A673 (cell line): ENCODE measurements at places on chromosomes 5 and 9.

- no peak for DNase-seq
Measured at GRCh38 chr5:78002690-78003089, 226.6 kb upstream of the TBCA start.

DNA sequence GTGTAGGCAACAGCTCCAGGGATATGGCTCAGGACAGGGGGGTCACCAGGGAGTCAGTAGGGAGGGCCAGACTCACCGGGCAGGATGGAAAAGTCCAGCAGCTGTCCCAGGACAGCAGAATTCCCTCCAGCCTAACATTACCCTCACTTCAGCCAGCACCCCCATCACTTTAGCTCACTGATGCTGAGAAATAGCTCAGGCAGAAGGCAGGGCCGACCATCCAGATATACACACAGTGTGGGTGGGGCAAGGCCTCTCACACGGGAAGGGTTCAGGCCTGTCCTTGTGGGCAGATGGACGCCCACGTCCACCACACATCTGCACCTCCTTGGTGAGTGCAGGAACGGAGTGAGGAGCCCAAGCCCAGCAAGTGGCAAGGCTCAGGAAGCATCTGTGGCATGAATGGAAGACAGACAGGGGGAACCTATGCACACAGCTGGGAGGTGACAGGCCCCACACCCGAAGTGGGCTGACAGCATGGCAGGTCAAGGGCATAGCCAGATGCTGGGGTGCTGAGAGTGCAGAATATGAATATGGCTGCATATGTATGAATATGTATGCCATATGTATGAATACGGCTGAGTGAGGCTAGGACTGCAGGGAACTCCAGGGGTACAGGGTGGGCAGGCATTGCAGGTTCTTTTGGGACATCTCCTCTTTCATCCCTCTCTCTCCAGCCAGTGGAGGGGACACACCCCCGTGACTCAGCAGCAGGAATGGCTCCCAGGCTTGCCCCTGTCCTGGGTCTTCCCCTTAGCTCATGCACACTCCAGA lies 17.0 kb downstream of the BICD2 start:
- no peak for DNase-seq

DNA sequence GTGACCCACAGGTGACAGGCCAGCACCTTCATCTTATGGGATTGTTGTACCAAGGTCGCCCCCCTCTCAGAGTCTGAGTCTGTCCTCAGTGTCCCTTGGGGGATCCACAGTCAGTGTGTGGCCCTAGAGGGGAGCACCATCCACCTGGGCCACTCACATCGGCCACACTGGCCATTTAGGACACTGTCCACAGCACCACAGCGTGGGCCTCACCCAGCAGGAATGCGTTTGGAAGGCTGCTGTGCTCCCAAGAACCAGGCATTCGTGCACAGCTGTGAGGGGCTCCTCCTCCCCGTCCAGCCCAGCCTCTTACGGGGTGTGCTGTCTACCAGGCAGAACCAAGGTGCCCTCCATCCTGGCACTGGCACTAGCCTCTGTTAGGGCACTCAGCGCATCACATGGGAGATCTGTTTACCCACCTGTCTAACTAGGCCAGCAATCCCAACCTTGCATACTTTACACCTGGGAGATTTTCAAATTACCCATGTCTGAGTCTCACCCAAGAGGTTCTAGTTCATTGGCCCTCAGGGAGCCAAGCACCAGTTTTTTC lies 24.5 kb upstream of the UBE2QL1 start:
- DNase-seq: no peak

- DNase-seq: peak; percentile 82
Measured at GRCh38 chr9:133742849-133743444, 4.8 kb upstream of the SARDH start.

DNA sequence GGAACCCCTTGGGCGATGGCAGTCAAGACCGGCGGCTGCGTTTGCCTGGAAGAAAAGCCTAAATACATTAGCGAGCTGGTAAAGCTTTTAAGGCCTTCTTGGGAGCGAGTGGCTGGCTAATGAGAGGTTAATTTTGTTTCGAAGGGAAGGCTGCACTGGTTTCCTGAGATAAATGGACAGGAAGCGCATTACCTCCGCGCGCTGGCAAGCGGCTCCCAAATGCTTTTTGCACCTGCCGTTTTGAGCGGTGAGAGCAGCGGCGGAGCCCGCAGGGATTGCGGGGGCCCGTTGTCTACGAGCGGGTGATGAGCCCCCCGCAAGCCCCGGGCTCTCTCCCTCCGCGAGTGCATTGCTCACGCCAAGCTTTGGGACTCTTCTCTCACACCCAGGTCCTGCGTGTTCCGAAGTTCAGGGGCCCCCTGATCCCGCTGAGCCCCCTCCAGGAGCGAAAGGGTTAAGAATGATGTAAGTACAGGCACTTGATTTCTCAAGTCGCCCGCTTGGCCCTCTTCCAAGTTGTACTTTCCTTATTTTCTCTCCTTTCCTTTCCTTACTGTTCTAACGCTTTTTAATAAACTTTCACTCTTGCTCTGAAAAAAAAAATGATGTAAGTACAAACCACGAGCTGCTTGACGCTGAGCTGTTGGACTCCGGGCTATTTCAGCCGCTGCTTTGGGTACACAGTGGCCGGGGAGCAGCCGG lies 3.1 kb upstream of the RGMB start:
- peak; percentile 41 for DNase-seq

- peak; percentile 8 for DNase-seq
Measured at GRCh38 chr5:56175488-56175887, 57.6 kb downstream of the ANKRD55 start.

DNA sequence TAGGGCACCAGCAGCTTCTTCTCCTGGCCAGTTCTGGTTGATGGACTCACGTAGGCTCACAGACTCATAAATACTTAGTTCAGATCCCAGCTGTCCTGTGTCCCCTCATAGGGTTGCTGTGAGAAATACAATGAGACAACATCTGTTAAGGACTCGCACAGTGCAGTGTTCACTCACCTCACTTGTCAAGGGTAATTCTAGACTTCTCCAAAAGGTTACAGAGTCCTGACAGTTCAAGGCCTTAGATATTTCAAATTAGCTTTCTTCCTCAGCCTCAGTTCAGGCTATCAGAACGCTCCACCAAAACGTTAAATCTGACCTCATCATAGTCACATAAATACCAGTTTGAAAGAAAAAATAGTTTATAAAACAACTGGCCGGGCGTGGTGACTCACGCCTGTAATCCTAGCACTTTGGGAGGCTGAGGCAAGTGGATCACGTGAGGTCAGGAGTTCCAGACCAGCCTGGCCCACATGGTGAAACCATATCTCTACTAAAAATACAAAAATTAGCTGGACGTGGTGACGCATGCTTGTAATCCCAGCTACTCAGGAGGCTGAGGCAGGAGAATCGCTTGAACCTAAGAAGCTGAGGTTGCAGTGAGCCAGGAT lies 106.3 kb downstream of the UGCG start:
- no peak for DNase-seq

DNA sequence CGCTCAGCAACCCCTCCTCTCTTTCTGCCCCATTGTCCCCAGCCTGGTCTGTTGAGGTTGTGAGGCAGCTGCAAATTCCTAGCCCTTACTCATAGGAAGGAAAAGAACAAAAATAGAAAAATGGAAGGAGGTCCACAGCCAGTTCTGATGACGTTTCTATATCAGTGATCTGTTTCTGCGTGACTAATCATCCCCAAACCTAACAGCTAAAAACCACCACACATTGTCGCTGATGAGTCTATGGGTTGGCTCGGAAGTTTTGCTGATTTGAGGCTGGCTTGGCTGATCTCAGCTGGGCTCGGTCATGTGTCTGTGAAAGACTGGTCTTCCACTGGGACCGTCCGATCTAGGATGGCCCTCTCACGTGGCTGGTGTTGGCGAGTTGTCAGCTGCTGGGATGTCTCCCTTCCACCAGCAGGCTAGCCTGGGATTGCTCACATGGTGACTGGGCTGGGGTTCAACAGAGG lies 200.6 kb upstream of the ZNF618 start:
- DNase-seq: no peak

DNA sequence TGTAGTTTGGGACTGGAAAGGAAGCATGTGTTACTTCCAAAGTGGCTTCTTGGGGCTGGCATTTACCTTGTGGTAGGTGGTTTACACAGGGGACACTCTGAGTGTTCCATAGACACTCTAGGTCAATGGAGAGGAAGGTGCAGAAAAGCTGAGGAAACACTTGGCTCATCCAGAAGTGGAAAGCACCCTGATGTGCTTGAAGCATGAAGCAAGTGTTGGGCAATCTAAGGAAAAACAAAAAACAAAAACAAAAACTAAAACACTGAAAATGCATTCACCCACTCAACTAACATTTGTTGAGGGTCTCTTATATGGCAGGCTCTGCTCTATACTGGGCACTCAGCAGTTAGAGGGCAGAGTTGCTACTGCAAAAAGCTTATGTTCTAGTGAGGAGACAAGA lies 2.9 kb upstream of the ERAP2 start:
- no peak for DNase-seq

DNA sequence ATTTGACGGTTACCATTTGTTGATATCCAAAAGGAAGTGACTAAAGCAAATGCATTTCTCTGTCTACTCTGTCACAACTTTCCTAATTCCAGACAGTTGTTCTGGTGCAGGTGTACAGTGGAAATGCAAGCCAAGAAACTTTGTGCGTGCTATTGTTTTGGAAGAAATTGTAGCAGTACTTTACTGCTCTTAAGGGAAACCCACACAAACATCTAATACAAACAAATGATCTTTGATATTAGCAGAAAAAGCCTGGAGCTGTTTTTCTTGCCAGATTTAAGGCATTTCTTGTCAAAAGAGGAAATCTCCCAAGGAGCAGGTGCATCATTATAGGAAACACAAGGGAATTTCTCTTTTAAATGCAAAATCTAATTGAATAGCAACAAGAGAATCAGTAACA lies 2.0 kb downstream of the SNCAIP start:
- no peak for DNase-seq

- DNase-seq: no peak
Measured at GRCh38 chr5:164934039-164934438, 1428.6 kb downstream of the MAT2B start.

GRCh38 chr5:171648279-171649074 lies 137.1 kb upstream of the SMIM23 start:
- no peak for DNase-seq

DNA sequence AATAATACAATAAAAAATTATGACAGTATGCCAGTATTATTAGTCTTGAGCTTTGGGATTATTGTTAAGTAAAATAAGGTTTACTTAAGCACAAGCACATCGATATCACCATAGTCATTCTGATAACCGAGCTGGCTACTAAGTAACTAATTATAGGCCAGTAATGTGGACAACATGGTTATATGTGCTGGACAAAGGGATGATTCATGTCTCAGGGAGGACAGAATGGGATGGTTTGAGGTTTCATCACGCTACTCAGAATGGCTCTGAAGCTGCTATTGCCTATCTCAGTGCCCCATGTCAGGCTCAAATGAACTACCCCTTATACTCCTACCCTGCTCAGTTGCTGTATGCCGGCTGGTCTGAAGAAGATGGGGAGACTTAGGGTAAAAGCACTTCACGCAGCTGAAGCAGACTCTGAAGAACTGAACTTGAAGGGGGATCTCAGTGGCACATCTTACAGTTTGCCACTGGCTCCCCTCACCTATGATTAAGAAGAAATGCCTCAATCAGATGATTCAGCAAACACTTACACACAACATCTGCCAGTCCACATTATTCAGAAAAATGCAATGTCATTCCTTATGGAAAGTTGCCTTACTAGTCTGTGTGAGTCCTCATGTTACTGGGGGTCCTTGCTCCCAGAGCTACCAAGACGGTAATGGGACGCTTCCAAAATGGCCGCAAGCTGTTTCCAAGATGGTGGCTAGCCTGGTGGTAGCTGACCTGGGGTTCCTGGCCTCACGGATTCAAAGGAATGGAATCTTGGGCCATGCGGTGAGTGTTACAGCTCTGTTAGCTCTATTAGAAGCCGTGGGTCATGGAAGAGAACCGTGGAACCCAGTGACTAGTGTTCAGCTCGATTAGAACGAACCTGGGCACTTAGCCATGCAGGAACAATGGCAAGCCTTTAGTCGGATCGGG lies 1098.6 kb downstream of the TAF11L14 start:
- no peak for DNase-seq

DNA sequence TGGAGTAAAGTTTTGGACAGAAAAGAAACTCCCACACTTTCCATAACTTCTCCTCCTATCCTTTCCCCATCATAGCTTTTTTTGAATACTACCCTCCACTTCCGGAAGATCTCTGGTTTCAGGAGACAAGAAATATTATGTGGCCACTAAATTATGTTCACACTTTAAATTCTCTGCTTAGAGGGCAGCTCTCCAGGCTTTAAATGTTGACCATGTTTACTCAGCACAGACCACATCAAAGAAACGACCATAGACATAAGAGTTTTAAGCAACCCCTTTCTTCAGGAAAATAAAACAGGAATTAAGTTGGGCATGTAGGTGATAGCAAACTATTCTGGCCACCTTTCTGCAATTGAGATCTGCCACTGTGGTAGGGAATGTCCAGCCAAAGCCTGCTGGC lies 97.8 kb downstream of the PIK3R1 start:
- no peak for DNase-seq
